ENCODE measurements at places on chromosomes 13 and 19.

DNA sequence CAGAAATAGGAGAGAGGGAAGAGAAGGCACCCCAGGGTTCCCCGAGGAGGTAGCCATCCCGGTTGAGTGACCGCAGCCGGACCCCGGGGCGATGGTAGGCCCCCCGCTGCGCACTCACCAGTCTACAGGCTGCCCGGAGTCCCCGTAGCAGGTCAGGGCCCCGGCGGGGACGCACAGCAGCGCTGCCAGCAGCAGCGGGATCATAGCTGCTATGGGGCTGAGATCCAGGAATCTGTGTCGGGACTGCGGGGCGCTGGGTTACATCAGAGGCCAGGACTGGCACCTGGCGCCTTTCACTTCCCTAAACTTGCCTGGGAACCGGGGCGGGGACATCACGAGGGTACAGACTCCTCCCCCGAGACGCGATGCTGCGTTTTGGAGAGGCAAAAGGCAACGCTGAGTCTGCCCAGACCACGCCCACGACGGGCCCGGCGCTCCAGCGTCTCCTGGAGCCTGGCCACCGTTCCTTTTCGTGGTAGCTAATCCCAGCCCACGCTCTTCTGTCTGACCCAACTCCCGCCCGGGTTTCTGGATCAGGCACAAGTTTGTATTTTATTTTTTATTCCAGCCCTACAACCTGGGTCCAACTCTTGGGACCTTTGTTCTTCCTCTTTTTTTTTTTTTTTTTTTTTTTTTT is at the start of gene DNASE2:
TSS of gene DNASE2 (minus strand) at position 278 of the 637 bp plus-strand sequence. CDS start at position 204, 74 bp downstream.
- peak; percentile 86 for DNase-seq

DNA sequence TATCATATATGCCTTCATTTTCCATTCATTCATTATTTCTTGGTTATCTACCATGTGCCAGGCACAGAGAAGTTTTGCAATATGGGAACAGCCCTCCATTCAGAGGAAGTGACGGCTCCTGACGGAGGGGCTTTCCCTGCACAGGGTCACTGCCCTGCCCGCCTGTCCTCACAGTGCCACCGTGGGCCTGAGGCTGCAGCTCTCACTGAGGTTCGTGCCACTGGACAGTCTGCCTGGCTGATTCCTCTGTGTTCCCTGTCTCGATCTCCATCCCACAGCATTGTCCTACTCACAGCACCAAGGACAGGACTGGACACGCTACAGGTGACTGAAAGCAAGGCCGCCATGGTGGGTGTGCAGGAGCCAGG is 92.7 kb downstream of the TSHZ3 start:
- DNase-seq: no peak

- no peak for DNase-seq
Measured at GRCh38 chr13:100852146-100852545, 177.6 kb upstream of the TMTC4 start.

DNA sequence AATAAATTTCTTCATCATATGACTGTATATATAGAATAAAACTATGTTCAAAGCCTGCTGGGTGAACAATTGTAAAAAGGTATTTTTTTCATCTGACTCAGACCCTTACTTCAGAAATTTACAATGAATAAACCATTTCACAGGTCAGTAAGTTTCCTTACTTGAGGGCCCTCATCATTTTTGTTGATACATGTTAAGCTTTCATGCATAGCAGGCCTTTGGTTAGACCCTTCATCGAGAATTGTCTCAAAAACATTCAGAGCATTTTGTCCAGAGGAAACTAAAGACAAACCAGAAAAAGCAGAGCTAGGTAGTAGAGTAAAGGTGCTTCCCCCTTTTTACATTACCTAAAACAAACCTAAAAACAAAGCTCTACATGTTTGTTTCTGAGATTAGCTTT is 46.2 kb downstream of the FNDC3A start:
- DNase-seq: no peak

- DNase-seq: no peak
Measured at GRCh38 chr19:38786572-38787265, 2.3 kb upstream of the LGALS7B start.

DNA sequence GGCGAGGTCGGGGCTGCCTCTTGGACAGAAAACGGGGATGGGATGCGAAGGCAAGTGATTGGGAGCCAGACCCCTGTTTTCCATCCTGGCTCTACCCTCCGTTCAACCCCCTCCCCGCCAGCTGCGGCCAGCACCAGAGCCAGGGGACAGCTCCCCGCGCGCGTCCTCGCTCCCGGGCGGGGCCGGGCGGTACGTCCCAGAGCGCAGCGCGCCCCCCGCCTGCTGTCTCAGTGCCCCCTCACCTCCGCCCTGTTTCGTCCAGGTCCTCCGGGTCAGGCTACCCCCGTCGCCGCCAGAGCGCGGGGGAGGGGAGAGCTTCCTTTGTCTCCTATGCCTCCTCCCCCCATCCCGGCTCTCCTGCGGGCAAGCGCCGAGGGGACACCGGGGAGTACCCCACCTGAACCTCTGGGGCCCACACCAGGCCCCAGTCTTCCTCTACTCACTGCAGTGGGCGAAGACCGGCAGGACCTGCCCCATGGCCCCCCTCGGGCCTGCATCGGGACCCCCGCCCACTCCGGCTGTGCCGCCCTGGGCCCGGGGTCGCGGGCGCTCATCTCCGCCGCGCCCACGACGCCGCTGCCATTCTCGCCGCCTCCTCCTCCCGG is 396 bp downstream of the RTN2 start:
- no peak for DNase-seq

- DNase-seq: no peak
Measured at GRCh38 chr13:107020393-107020792, 452.5 kb upstream of the ARGLU1 start.

- DNase-seq: no peak
Measured at GRCh38 chr13:87089391-87089790, 581.8 kb upstream of the SLITRK5 start.
